Activated CD4-positive, alpha-beta T cell treated with anti-CD3 and anti-CD28 coated beads, Interleukin-2, amount 50 U/mL, for 4 hours (primary cell): ENCODE measurements at places on chromosomes 11 and 22.

GRCh38 chr11:127521413-127521812 is 520.8 kb upstream of the KIRREL3 start:
- DNase-seq, result no peak

GRCh38 chr22:23088199-23088604 is 17.9 kb downstream of the GNAZ start:
- peak; percentile 4 for DNase-seq

GRCh38 chr11:18106688-18107087 is 806 bp upstream of the SAAL1 start:
- no peak for DNase-seq

DNA sequence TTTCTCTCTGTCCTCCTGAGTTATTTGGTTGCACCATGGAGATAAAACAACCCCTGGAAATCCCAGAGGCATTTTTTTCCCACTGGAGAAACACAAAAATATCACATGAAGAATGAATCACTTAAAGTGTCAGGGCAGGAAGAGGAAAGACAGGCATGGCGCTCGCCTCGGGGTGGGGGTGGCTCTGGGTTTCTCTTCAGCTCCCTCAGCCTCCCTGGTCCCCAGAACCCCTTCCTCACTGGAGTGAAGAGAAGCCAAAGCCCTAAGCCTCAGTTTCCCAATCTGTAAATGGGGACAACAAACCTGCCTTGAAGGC is 938 bp downstream of the SHISAL1 start:
- no peak for DNase-seq

DNA sequence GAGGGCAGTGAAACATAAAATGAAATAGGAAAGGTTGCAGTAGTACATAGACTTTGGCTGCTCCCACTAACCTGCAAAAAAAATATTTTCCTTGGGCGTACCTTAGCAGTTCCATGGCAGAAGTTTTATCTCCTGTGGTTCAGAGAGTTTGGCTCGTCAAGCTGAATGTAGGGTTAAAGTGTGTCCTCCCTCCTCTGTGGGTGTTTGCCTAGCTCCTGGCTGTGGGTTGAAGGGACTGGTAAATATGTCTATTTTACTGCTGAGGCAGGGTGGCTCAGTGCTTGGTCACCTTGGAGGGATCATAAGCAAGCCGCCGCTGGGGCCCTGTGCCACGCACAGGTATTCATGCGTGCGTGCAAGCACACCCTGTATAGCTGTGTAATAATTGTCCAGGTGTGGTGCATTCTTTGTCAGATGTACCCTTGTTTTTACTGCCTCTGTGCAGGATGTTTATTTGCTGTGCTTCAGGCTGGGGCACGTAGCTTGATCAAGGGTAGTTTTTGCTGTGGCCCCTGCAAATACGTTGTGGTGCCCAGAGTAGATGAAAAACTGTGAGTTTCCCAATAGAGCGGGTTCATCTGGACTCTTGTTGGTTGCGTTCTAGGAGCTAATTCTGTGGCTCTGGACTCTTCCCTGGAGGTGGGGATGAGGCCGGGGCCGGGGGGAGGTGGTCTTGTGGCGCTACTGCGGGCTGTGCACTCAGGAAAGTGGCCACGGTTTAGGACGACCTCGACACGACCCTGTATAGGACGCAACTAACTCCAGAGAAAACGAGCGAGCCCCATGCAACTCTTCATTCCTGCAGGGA is 732 bp upstream of the SORL1 start:
- no peak for DNase-seq

GRCh38 chr22:38868886-38869381 is 3.1 kb downstream of the CBX6 start:
- DNase-seq, result peak; percentile 81

DNA sequence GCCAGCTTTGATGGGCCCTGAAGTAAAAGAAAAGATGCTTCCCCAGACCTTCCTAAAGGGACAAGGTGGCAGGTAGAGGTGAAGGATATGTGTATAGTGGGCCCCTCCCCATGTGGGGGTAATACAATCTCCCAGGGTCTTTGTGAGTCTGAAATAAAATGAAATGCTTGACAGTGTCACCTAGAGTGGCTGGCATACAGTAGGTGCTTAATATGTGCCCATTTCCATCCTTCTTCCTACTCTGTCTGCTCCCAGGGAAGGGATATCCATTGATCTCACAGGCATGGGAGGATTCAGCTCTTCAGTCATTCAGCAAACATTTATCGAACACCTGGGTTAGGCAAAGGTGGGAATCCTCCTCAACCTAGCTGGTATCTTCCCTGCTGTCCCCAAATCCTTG is 6.1 kb upstream of the CREB3L1 start:
- no peak for DNase-seq

DNA sequence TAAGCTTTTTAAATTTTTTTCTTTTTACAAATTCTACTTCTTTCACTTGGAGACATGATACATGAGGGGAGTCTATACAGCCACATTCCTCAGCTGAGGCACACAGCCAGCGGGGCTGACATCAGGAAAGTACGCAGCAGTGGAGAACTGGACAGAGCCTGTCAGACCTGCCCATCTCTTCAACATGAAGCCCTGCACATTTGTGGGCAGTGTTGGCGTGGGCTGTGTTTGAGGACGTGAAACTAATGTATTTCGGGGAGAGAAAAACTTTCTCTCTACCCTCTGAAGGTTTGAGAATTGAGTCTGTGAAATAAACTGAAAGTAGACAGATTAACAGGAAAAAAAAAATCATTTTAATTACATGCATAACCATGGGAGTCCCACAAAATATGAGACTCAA is 84.8 kb upstream of the HTATIP2 start:
- DNase-seq, result no peak

DNA sequence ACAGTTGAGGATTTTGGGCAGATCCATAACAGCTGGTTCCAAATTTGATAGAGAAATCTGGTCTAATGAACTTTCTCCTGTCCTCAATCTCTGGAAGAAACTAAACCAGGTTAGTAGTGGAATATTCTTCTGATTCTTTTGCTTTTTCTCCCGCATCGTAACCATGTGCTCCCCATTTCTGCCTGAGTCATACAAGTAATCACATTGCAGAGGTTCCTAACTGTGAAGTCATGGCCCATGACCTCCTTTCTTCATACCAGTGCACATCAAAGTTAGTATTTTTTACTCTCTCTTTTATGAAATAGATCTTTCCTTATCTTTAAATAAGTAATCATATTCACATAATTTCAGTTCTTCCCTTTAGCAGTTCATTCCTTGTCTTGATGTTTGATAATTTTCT is 249.0 kb downstream of the DYNC2H1 start:
- no peak for DNase-seq

DNA sequence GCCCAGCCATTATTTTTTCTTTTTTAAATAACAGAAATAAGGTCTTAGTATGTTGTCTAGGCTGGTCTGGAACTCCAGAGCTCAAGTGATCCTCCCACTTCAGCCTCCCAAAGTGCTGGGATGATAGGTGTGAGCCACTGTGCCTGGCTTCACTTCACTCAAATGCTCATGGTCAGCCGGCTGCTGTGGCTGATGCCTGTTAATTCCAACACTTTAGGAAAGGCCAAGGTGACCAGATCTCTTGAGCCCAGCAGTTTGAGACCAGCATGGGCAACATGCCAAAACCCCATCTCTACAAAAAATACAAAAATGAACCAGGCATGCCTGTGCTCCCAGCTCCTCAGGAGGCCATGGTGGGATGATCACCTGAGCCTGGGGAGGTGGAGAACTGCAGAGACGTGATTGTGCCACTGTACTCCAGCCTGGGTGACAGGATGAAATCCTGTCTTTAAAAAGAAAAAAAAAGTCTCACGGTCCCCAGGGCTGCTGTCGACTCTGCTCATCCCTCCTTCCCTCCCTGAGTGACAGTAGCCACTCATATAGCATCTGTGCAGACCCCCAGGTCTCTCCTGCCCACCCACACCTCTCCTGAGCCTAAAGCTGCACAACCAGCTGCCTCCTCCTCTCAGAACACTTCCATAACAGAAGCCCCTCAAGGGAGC is 3.6 kb downstream of the YDJC start:
- DNase-seq, result no peak

- DNase-seq, result no peak
Observed at GRCh38 chr11:119935349-119935925, 202.5 kb downstream of the TRIM29 start.

DNA sequence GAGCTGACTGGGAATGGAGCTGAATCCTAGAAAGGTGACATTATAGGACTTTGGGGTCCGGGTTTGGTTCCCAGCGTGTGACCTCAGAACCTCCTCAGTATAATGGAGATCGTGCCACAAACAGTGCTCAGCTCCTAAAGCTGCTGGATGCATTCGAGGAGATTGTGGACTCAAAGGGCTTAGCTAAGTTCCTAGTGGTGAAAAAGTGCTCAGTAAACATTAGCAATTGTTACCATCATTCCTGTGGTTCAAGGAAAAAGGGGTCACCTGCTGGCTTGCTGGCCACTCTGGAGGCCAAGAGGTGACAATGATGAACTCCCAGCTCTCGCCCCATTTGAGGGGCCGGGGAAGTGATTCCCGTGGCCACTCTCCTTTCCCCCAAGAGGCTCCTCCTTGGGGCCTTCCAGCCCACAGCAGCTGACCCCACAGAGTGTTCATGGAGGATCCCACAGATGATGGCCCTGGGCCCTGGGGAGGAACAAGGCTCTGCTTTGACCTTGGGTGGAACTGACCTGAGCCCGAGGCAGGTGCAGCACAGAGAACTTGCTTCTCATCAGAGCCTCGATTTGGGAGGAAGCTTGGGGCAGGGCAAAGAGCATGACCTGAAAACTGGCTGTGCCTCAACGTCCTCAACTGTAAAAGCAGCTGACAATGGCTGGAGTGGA is 40.1 kb downstream of the TRIM29 start:
- no peak for DNase-seq

- DNase-seq, result peak; percentile 64
Observed at GRCh38 chr11:117815262-117815803, 9.2 kb downstream of the FXYD2 start.

- DNase-seq, result no peak
Observed at GRCh38 chr11:12949453-12949852, 59.7 kb upstream of the RASSF10 start.

DNA sequence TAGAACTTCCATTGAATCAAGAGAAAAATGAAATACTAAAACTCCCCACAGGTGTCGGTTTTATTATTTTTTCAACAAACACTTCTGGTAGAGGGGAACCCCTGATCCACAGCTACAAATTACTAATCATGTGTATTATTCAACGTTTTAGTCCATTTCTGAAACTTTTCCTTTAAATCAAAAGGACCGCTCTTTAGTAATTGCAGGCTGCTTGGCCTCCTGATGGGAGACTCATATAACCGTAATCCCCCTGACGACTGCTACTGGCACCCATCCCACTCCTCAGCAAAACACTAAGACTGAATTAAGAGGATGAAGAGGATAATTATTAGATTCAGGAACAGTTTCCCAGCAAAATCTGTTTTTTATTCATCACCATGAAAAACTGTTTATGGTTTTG is 46.4 kb downstream of the PAX6 start:
- no peak for DNase-seq

DNA sequence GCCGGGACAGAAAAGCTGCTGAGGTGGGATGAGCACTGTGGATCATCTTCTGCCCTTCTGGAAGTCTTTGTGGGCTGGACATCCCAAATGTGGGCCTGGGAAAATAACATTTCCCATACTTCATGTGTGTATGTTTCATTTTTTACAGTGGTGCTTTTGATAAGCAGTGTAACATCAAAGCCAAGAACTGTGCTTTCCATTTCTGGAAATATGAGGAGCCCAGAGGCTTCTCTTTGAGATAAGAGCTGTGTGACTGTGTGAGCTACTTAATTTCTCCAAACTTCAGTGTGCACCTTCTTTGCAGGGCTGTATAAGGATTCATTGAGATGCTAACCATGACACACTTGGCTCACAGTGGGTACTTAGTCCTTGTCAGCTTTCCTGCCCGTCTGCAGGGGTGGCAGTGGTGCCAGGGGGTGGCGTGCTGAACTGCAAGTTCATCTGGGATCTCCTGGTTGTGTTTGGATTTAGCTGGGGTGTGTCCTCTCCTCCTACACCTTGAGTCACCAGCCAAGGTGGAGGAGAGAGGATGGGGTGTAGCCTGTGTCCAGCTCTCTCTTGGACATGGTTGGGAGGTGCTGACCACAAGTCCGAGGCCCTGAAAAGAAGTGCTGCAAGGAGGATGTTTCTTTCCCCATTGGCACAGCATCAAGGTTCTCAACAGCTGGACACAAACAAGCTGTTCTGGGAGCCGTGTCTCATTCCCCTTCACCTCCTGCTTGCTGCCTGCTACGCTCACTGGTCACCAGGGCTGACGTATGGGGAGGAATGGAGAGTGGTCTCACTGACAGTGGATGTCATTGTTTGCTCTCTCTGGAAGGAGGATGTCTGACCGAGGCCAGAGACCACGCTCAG is 139.4 kb downstream of the TEAD1 start:
- DNase-seq, result no peak

DNA sequence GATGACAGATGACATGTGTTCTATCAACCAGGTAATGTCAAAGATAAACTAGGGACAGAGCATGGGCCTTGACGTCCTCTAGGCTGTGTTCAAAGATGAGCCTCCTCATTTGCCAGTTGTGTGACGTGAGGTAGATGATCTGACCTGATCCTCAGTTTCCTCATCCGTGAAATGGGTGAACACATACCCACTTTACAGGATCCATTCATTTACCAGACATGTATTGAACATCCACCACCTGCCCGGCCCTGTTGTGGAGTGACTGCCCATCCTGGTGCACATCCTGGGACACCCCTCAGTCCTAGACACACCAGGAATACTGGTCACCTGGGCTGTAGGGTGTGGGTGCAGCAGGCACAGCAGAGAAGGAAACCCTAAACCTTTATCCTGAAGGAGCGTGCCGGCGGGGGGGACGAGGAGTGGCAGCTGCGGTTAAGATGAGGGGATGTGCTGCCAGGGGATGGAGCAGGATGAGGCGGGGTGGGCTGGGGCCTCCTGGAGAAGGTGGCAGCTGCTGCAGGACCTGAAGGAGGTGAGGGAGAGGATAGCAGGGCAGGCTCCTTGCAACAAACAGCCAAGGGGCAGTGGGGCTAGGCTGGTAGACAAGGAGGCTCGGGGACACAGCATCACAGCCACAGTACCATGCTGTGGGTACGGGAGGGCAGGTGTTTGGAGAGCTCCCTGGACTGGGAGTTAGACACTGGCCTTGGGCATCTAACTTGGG is 8.4 kb downstream of the CLDN5 start:
- DNase-seq, result no peak

- DNase-seq, result no peak
Observed at GRCh38 chr22:19807914-19808872, 46.5 kb downstream of the GNB1L start.

DNA sequence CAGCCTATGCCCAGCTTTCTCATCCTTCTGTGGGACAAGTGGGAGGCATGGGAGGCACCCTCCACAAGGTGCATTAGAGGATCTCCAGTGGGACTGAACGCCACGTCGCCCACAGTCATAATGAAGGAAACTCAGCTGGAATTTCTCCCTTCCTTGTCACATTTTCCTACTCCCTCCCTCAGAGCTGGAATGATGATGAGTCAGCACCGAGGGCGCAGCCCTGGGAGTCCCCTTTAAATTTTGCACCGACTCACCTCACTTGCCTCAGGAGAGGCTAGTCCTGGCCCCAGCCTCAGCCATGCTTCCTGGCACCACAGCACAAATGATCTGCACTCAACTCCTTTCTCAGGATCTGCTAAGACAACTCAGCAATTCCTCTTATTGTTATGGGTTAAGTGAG is 34.3 kb downstream of the DBX1 start:
- DNase-seq, result no peak
